ENCODE measurements at places on chromosomes 3 and 15.

DNA sequence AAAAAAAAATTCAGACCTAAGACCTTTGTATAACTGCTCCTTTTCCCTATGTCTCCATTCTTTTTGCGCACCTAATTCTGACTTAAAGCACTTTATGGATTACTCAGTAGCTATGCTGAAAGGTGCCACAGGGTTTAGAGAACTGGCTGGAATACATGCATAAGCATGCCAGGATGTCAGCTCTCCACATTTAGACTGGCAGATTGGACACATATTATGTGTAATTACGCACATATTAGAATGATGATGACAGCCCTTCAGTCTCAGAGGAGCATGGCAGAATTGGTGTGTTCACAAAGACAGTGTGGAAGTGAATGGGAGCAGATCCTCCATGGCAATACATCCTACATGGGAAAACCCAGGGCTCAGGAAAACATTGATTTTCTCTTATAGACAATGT is 108.1 kb upstream of the LSAMP start:
- no peak for DNase-seq

- DNase-seq = no peak
Measured at GRCh38 chr3:141840737-141841544, 35.5 kb upstream of the ATP1B3 start.

GRCh38 chr3:3107181-3107580 is 3.0 kb downstream of the IL5RA start:
- no peak for DNase-seq

DNA sequence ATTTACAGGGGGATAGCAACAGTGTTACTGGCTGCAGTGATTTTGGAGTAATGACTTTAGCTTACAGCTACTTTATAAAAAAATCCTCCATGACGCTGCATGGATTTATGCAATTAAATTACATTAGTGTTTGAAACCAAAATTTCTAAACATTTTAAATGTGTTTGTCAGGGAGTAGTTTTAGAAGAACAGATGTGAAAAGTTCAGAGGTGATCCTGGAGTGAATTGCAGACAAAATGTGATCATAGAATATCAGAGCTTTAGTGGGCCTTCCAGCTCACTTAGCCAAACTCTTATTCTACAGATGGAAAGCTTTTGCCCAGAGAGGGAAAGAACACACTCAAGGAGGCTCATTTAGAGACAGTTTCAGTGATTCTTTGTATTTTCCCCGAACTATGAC is 376.3 kb downstream of the LPP start:
- DNase-seq = no peak

- DNase-seq = no peak
Measured at GRCh38 chr3:18046131-18046915, 303.9 kb upstream of the TBC1D5 start.

- no peak for DNase-seq
Measured at GRCh38 chr3:153111016-153111415, 51.0 kb upstream of the RAP2B start.

DNA sequence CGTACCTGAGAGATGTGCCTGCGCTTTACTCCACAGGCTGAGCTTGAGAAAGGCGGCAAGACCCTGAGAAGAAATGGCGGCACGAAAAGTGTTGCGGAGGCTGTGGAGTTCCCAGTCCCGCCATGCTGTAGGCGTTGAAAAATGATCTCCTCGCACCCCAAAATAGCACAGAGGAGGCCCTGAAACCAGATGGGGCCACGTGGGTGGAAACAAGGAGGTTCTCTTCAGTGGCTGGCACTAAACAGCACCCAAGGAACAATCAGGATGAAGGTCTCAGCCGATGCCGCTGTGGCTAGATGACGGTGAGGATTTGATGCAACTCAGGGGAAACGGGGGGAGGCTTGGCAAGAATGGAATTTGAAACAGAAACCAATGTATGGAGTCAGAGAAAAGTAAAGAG is 57.3 kb downstream of the TMEM212 start:
- no peak for DNase-seq

DNA sequence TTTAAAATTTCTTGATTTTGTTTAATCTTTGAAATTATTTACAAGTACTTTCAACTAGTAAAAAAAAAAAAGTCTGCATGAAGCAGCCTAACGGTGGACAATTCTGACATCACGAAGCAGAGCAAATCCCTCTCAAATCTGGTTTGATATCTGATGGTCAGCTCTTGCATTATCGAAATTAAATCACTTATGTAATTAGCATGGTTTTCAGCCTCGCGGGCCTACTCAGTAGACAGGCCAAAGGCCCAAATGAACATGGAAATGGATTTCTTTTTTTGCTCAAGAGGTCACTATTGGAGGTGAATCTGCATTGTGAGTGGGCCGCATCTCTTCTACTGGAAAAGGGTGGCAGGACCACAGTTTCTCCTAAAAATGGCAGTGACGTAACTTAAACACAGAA is 209.8 kb downstream of the NR2F2 start:
- no peak for DNase-seq

DNA sequence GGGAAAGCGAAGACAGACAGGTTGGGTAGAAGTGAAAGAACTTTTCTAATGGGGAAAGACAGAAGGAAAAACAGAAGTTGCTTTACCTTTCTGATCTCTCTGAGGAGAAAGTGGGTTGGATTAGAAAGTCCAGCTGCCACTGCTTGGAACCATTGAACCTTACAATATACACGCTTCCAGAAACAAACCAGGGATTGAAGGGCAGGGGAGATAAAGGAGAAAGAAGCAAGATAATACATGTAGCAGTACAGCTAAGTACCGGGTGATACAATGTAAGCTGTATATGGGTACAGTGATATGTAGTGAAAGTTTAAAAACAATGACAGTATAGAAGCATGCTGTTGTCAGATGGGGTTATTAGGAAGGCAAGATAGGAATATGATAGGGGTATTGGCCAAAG is 684.4 kb downstream of the AGBL1 start:
- no peak for DNase-seq

GRCh38 chr15:56917652-56918045 is 795 bp upstream of the TCF12 start:
- no peak for DNase-seq

DNA sequence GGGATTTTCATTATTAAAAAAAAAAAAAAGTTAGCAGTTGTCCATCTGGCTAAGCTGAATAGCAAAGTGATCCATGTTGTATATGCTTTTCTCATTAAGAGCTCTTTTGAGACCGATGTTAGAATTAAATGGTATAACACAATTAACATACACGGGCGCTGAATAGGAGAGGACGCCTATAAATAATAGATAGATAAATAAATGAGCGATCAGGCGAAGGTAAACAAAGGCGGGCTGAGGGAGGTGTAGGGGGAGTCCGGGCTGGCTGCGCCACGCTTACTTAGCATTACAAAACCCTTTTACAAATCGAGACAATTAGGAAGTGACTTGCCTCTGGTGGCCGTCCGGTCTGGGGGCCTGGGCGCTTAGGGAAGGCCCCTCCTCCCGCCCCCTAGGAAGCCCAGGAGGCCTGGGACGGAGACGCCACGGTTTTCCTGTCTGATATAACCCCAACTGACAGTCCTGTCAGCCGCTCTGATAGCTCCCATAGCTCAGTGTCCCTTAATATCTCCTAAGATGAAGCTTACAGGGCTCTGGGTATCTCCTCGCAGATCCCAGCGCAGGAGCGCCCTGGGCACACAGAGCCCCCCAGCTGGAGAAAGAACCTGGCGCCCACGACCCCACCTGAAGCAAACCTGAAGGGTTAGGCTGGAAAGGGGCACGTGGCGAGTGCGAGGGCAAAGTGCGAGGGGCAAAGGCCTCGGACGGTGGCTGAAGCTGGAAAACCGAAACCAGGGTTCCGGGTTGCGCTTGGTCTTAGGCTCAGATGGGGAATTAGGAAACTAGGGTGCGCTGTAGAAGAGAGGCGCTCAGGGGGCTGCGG is 3.6 kb downstream of the SOX14 start:
- DNase-seq = no peak

DNA sequence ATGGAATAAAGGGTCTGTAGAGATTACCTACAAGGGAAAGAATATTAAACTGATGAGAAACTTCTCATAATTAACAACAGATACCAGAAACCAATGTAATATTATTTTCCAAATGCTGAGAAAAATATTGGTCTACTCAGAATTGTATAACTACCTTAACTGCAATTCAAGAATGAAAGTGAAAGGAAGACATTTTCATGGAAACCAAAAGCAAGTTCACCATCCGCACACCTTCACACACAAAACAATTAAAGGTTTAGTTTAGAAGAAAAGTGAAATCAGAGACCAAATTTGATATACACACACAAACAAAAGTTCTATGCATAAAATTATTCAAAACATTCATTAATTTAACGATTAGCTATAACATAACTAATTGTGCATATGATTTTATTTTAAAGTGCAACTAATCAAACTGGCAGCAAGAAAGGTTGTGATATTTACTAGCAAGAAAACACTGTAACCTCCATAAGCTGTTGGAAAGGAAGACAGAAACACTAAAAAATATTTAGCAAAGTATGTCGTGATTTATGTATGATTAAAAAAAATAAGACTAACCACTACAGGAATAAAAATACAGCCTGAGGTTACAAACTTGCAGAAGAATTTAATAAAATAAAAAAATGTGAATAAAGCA is 395.5 kb downstream of the FGF12 start:
- DNase-seq = no peak

GRCh38 chr3:120637851-120638559 is 41.9 kb downstream of the NDUFB4 start:
- no peak for DNase-seq

- DNase-seq = no peak
Measured at GRCh38 chr3:143236226-143236964, 116.8 kb downstream of the CHST2 start.

DNA sequence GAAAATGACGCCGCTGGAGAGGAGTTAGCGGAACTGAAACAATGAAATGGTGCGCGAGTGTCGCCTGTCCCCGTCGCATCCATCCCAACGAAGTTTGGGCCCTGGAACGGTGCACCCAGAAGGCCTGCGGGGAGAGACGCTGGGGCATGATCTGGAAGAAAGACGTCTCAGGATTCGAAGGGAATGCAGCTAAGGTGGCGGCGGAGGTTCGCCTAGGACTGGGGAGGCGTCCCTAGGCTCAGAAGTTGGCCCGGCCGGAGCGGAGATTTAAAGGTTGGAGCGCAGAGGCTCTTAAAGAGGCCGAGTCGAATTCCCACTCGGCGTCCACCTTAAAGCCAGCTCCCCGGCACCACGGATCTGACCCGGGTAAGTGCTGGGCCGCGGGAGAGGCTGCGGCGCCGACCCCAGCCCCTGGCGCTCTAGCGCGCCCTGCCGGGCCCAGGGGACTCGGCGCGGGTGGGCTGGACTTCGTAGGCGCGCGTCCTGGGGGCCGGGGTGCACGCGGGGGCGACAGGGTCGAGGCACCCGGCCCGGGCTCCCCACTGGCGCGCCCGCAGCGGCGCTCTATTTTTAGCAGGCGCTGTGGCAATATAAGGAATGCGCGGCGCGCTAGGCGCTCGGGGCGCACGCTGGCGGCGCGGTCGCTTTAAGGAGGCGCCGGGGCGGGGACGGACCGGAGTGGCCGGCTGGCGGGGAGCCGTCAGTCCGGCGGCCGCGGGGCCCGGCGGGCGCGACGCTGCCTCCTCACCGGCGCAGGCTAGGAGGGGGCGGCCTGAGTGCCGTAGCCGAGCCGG is at the start of gene MRAS:
Gene MRAS (plus strand): TSS at position 620 of the 794 bp plus-strand sequence. CDS start 24,305 bp downstream, outside the sequence.
- DNase-seq = peak; percentile 71

- no peak for DNase-seq
Measured at GRCh38 chr3:50587806-50588758, 18.8 kb downstream of the HEMK1 start.

- no peak for DNase-seq
Measured at GRCh38 chr3:194220901-194221326, 85.0 kb downstream of the HES1 start.

GRCh38 chr15:45386420-45386819 is 8.1 kb upstream of the GATM start:
- no peak for DNase-seq

- DNase-seq = no peak
Measured at GRCh38 chr3:69368129-69368741, 17.7 kb downstream of the FRMD4B start.

DNA sequence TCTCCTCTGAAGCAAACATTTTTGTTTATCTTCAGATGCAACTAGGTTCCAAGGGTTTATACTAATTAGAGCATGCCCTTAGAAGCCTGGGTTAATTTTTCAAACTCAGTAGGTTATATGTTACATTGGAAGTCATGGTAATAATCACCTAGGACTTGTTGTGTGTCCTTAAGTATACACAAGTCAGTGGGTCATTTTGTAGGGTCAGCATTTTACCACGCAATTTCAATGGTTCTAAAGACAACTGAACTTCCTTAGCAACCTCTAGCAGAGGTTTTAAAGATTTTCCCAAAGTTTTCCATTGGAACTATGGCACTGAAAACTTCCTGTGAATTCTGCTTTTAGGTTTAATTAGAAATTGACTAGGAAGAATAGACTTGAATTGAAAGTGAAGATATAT is 99.6 kb upstream of the NANOGP8 start:
- DNase-seq = no peak

- no peak for DNase-seq
Measured at GRCh38 chr15:64315216-64315615, 40.8 kb downstream of the CSNK1G1 start.

GRCh38 chr15:39127925-39128617 is 452.8 kb upstream of the THBS1 start:
- DNase-seq = peak; percentile 21

GRCh38 chr15:101451846-101452245 is 37.7 kb downstream of the PCSK6 start:
- DNase-seq = no peak

GRCh38 chr15:31391687-31392671 is 65.3 kb downstream of the KLF13 start:
- peak; percentile 68 for DNase-seq

DNA sequence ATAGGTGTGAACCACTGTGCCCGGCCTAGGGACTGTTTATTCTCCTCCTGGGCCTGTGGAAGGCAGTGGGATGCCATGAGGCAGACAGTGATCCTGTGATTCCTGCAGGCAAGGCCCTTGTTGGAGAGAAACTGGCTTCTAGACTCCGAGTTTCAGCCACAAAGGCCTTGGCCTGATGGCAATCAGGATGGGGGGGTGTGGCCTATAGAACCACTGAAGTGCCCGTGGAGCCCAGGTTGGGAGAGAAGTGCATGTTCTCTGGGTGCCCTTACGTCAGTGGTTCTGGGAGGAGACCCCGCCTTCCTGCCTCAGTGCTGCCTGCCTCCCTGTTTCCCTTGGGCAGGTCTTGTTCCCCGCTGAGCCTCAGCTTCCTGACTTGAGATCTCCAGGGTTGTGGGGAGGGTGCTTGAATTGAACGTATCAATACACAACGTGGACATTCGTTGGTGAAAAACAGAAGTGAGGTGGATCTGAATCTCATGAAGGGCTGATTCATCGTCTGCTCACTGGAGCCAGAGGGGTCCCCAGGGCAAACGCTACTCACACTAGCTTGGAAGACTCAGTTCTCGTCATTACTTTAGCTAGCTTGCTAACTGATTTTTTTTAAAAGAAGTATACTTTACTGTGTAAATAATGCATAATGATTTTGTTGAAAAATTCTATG is 31.8 kb downstream of the IRAK2 start:
- no peak for DNase-seq

GRCh38 chr3:121894301-121894990 is at the start of gene SLC15A2:
TSS of gene SLC15A2 (plus strand) at chr3:121894401. CDS start at chr3:121894477, 76 bp downstream.
- no peak for DNase-seq

- DNase-seq = no peak
Measured at GRCh38 chr3:20990896-20991295, 760.1 kb downstream of the ZNF385D start.

- DNase-seq = no peak
Measured at GRCh38 chr3:189108067-189108466, 63.7 kb upstream of the TPRG1 start.
